ENCODE measurements at places on chromosomes 1 and 21.

DNA sequence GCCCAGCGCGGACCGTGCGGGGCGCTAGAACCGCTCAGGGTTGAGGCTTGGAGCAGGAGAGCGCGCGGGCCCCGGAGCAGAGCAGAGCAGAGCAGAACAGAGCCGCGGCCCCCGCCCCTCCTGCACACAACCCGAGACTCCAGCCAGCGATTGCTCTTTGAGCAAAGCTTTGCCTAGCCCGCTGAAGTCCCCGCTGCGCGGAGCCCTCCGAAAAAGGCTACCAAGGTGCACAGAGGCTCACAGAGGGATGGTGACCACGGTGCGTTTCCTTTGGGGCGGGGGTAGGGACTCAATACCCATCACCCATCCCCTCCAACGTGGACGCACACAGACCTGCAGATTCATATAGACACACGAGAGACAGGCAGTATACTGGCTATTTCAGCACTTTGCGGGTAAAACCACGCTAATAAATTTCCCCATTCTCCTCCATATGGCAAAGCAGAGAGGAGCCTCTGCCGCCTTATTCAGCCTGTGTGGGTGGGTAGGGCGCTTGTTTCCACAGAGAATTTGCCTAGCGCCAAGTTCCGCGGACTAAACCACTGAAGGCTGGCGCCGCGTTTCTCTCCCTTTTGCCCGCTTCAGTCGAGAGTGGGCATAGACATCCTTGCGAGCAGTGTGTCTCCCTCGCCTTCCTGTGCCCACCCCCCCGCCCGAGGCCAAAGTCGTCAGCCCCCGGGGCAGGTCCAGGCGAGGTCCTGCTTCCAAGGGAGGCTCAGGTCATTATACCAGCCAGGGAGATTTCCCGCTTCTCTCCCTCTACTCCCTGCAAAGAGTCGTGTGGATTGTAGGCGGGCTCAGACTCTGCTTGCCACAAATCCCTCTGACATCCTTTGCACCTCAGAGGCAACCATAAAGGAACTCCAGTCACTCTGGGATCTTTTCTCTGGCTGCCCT lies 8.5 kb downstream of the HLX start:
- DNase-seq, result no peak

GRCh38 chr1:205072881-205073280 lies 11.4 kb downstream of the TMEM81 start:
- DNase-seq, result no peak

- no peak for DNase-seq
Observed at GRCh38 chr1:160077486-160077885, 3.9 kb upstream of the KCNJ9 start.

DNA sequence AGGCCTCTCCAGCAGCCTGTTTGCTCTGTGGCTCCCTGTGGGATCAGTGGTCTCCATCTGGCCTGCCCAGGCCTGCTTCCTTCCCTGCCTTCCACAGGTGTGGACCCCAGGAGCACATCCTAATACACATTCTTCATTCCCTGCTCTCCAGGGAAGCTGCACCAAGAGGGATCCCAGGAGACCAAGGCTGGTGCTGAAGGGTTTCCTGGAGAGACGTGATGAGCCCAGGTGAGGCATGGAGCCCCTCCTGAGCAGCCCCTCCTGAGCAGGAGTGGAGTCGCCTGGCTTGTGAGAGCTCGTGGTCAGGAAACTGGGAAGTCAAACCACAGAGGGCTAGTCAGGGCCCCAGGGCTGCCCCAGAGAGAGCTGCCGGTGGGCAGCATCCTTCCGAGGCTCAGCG lies 561.4 kb downstream of the MATN1 start:
- DNase-seq, result no peak

DNA sequence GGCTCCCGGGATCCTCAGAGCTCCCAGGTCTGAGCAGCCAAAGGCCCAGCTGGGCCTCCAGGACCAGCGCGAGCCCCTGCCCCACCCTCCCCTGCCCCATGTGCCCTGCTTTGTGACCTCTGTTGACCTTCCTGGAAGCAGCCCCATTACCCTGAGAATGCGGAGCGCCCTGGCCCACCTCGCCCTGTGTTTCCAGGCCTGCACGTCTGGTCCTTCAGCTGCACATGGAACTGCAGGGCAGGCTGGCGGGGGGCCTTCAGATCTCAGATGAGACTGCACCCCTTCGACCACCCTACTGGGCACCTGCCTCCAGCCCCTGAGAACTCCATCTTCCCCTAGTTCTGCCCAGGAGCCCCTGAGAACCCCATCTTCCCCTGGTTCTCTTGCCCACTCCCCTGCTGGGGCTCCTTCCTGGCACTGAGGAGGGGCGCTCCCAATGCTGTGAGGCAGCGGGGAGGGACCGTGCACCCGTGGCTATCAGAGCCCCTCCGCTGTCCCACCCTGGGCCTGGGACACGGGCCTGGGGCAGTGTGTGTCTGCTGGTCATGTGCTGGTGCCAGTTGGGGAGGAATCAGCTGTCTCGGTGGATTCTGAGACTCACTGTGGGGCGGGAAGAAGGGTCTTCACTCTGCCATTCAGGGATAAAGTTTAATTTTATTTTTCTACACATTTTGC lies 25.1 kb downstream of the TMEM201 start:
- no peak for DNase-seq

GRCh38 chr1:203624341-203624712 lies 2.3 kb upstream of the ATP2B4 start:
- DNase-seq, result no peak

DNA sequence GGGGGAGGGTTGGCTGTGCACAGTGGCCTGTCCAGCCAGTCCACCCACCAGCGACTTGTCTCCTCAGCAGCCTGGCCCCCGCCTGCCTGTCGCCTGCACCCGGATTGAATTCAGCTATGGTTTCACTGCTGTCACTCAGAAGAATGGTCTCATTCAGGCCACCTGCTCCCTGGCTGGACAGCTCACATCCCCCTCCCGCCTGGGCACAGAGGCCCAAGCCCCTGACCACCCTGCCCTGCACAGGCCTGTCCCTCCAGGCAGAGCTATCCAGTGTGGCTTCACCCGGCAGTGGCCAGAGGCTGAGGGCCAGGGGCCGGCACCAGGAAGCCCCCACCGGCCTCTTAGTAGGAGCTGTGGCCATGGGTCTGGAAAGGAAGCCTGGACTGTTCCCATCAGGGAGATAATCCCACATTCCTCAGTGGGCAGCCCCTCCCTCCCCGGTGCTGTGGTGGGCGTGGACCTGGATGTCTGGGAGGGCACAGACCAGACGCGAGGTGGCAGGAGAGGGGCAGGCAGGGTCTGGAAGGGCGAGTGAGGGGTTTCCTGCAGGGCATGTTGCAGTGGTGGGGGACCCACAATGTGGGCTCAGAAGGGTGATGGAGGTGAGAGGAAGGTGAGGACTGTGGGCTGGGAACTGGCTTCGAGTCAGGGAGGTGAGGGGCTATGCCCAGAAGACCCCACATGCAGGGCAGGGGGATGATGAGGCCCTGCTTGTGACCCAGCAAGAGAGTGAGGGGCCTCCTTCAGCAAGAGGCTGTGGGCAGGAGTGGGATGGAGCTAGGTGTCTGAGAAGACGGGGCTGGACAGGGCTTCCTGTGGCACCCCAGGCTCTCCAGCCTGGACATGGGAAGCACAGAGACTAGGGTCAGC lies 30.4 kb downstream of the WNT9A start:
- DNase-seq, result no peak

- no peak for DNase-seq
Observed at GRCh38 chr1:83769072-83769471, 229.9 kb downstream of the TTLL7 start.
